ENCODE measurements at places on chromosomes 7 and 10.

DNA sequence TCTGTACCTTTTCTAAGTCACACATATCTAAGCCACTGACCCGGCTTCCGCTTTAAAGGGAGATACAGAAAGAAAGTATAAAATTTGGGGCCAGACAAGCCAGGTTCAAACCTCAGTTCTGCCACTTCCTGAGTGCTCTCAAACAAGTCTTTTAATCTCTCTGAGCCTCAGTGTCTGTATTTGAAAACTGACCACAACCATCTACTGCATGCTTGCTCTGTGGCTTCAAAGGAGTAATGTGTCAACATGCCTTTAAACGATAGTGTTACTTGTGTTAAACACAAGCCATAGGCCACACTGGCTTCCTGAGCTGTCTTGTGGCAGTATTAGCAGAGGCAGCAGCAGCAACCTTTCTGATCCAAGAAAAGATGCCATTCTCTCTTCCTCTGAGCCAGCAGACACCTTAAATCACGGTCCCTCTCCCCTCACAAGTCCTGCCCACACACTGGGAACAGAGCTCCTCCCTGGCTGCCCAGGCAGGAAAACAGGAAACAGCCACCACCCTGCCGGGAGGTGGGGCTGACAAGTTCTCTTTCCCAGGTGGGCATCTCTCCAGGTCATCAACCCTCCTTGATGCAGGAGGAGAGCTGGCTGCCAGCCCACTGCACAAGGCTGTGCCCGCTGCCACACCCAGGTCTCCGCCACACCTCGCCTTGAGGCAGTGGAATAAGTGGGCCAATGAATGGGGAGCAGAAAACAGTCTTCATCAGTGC lies 10.7 kb downstream of the HIP1 start:
- no peak for DNase-seq

DNA sequence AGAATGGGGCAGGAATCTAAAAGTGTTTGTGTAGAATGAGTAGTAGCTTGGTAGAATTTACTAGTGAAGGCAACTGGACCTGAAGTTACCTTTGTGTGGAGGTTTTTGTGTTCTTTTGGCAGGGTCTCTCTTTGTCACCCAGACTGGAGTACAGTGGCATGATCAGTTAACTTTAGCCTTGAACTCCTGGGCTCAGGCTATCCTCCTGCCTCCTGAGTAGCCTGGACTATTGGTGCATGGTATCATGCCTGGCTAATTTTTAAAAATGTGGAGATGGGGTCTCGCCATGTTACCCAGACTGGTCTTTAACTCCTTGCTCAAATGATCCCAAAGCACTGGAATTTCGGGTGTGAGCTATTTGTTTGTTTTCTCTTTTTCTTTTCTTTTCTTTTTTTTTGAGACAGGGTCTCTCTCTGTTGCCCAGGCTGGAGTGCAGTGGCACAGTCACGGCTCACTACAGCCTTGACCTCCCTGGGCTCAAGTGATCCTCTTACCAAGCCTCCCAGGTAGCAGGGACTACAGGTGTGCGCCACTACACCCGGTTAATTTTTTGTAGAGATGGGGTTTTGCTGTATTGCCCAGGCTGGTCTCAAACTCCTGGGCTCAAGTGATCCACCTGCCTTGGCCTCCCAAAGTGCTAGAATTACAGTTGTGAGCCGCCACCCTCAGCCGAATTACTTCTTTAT lies 76.7 kb downstream of the MKLN1 start:
- DNase-seq, result no peak

DNA sequence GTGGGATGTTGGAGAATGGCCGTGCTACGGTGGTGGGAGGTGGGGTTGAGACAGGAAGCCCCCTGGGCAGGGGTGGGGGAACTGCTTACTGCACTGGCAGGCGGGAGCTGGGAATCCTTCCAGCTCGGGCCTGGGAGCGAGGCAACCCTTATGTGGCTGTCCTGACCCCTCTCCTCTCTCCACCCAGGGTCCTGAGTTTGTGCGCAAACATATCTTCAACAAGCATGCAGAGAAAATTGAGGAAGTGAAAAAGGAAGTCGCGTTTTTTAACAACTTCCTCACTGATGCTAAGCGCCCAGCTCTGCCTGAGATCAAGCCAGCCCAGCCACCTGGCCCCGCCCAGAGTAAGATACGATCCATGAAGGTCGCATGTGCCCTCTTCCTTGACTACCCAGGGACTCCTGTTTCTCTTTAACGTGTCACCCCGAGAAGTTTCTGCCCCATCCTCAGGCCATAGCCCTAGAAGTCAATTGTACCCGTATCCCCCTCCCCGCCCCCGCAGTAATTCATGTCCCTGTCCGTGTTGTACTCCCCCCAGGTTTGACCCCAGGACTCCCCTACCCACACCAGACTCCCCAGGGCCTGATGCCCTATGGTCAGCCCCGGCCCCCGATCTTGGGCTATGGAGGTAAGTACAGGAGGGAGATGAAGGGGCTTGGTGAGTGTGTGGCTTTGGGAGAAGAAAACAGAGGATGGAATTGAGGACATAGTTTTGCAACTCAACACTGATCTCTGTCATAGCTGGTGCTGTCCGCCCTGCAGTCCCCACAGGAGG lies 1.8 kb downstream of the UFSP1 start:
- no peak for DNase-seq

GRCh38 chr10:51430506-51430905 lies 268.9 kb downstream of the CSTF2T start:
- DNase-seq, result no peak

DNA sequence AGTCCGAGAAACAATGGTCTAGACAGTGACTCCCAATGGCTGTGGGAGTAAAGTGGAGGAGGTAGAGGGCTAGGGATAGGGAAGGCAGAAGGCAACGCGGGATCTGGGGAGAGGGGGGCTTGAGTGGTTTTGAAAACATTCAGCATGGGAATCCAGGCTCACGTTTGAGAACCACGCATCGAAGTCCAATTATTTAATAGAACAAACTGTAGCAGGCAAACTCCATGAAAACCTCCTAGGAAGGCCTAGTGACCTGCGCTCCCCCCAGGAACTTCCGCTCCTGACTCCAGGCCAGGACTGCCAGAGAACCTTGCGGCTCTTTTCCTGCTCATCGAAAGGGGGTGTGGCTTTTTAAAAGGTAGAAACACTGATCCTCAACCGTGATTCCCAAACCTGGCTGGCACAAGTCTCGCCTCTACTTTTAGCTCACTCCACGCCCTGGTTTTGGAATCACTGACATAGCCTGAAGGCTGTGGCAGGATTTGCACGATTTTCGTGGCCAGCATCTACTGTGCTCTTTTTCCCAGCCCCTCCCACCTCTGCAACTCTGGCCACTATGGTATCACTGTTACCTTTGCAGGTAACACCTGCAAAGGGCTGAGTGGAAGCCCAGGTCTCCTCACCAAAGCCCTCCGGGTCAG lies 43.4 kb downstream of the MYOF start:
- DNase-seq, result peak; percentile 76
